Gastroesophageal sphincter (tissue), 4 donors: ENCODE measurements at places on chromosomes 1 and 21. TPM values are rescaled to one million over a fixed set of nuclear protein-coding genes. Genes with fewer than 3 reads are reported as not detected.
A peak's percentile ranks its signal among the peaks of the same experiment; 100 is the strongest.

GRCh38 chr1:203558064-203558760, 64.3 kb downstream of the OPTC start:
- H3K4me1 ChIP-seq = peaks cover 42% of the 10 kb centered on the region
- peak; percentile 89 for ATAC-seq
- no peak overlapping the region for H3K4me3 ChIP-seq
- no peaks in the 10 kb centered on the region for H3K36me3 ChIP-seq
- peak overlapping the region; percentile 87 for H3K27ac ChIP-seq
- H3K27me3 ChIP-seq = no peaks in the 10 kb centered on the region

PRAMEF17 gene
- not detected for total RNA-seq

- no peaks in the 10 kb centered on the region for H3K27me3 ChIP-seq
- no peaks in the 10 kb centered on the region for H3K36me3 ChIP-seq
- ATAC-seq = no peak
- no peaks in the 10 kb centered on the region for H3K4me1 ChIP-seq
Observed at GRCh38 chr21:15199414-15200383, 134.9 kb upstream of the NRIP1 start.

RBM11 gene
- 1.5 TPM for total RNA-seq

TRAPPC10 gene
- total RNA-seq = 58.1 TPM
